ENCODE measurements at places on chromosomes 7 and 10. TPM values are rescaled to one million over a fixed set of nuclear protein-coding genes. Genes with fewer than 3 reads are reported as not detected.

CCZ1B gene
- total RNA-seq = 123 TPM

AZGP1 gene
- total RNA-seq = not detected

SEMA4G gene
- total RNA-seq = 1.8 TPM

TMEM229A gene
- not detected for total RNA-seq

CNNM1 gene
- total RNA-seq = not detected

ADRA2A gene
- total RNA-seq = 0.16 TPM

MMD2 gene
- not detected for total RNA-seq

WDR86 gene
- not detected for total RNA-seq

OR2A5 gene
- not detected for total RNA-seq

H2BK1 gene
- not detected for total RNA-seq

ANXA8L1 gene
- not detected for total RNA-seq

TMEM184A gene
- total RNA-seq = not detected

PAPSS2 gene
- total RNA-seq = 104 TPM

SAP25 gene
- total RNA-seq = not detected

GATA3 gene
- total RNA-seq = 0.16 TPM

ERV3-1 gene
- total RNA-seq = 10.1 TPM

SEPHS1 gene
- 26.7 TPM for total RNA-seq

PLEKHS1 gene
- total RNA-seq = not detected

CLDN12 gene
- 14.5 TPM for total RNA-seq

LIPJ gene
- total RNA-seq = under 0.01 TPM

TRPV6 gene
- total RNA-seq = not detected

CDHR1 gene
- total RNA-seq = 0.13 TPM

DRGX gene
- not detected for total RNA-seq

KNDC1 gene
- total RNA-seq = under 0.01 TPM

NXPH1 gene
- not detected for total RNA-seq

COG5 gene
- 13.6 TPM for total RNA-seq

FAM180A gene
- total RNA-seq = 0.16 TPM

GBX1 gene
- not detected for total RNA-seq

HTRA1 gene
- total RNA-seq = 137 TPM

UPK3BL2 gene
- total RNA-seq = 1.1 TPM

NRCAM gene
- 7.0 TPM for total RNA-seq

IDI2 gene
- not detected for total RNA-seq

TMEM236 gene
- total RNA-seq = 0.32 TPM

PAX2 gene
- not detected for total RNA-seq

CHRM2 gene
- under 0.01 TPM for total RNA-seq

DKK1 gene
- 21.4 TPM for total RNA-seq

AGAP9 gene
- total RNA-seq = 0.16 TPM

TEX36 gene
- total RNA-seq = not detected

PCLO gene
- 4.5 TPM for total RNA-seq

ACSM6 gene
- not detected for total RNA-seq

ORAI2 gene
- total RNA-seq = 42.1 TPM

NEBL gene
- 4.7 TPM for total RNA-seq

INSYN2A gene
- not detected for total RNA-seq

FLNC gene
- 69.6 TPM for total RNA-seq

SAMD8 gene
- total RNA-seq = 38.4 TPM

MYH16 gene
- 0.16 TPM for total RNA-seq

ACTR3C gene
- total RNA-seq = 5.4 TPM

BMPER gene
- total RNA-seq = 0.16 TPM

SLIT1 gene
- not detected for total RNA-seq

PPP1R3A gene
- not detected for total RNA-seq

OR9A2 gene
- not detected for total RNA-seq

SLC13A1 gene
- total RNA-seq = not detected

GIMAP6 gene
- total RNA-seq = 136 TPM

KIAA1217 gene
- 28.7 TPM for total RNA-seq

FEZF1 gene
- total RNA-seq = not detected

ZNF467 gene
- 2.7 TPM for total RNA-seq

CLCN1 gene
- total RNA-seq = not detected

ZKSCAN1 gene
- total RNA-seq = 18.3 TPM
